Glomerular endothelial cell (primary cell): ENCODE measurements at places on chromosomes 2 and 18. TPM values are rescaled to one million over a fixed set of nuclear protein-coding genes. Genes with fewer than 3 reads are reported as not detected.

- DNase-seq: no peak
These were observed 959.4 kb upstream of the GYPC start for GRCh38 chr2:125696560-125696959.

GRCh38 chr2:55985406-55985805, 61.8 kb upstream of the EFEMP1 start:
- DNase-seq: no peak

- DNase-seq: no peak
These were observed 272.5 kb downstream of the TDRD15 start for GRCh38 chr2:21396252-21396651.

DNA sequence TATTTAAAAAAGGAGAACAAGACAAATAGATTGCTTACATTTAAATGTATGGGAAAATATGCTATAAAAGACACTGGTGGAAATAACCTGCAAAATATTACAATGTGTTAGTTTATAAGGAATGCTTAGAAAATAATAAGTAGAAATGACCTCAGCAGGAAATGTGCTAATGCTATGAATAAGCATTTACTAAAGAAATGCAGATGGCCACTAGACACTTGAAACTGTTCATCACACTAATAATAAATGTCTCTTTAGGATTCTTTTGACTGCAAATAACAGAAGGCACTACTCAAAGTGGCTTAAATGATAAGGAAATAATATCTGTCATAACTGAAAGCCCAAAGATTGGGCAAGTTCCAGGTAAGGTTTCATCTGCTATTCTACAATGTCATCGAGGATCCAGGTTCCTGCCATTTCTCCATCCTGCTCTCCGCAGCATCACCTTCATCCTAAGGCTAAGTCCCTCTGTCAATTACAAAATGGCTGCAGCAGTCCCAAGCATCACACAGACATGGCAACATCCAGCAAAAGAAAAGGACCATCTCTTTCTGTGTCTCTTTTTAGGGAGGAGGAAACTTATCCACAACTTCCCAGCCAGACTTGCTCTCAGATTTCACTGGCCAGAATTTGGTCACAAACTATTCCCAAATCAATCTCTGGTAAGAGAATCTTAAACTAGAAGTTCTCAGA, 21.9 kb downstream of the METTL8 start:
- DNase-seq: no peak

DNA sequence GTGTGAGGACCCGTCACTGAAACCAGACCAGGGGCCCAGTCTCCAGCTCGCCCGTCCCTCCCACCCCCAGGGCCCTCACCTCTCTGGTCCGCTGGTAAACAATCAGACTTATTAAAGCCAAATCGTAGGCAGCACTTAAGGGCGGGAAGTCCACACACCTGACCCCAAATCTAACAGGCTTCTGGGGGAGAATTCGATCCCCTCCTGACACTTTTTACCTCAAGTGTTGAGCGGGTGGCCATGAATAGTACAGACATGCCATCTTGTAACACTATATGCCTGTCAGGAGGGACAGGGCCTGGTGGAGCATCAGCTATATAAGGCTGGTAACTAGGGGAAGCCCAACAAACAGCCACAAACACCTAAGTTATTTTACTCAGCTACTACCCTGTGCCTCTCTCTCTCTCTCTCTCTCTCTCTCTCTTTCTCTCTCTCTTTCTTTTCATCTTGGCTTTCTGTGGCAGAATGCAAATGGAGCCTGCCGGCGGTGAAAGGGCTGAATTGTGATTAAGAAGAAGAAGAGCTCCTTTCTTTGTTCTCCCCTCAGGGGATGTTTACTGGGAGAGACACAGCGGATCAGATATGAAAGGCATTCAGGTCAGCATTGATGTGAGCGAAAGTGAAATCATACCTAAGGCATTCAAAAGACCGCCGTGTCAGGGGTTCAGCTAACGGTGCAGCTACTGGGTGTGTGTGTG, 9.5 kb downstream of the ZEB2 start:
- DNase-seq: no peak

- no peak for DNase-seq
These were observed 89.8 kb downstream of the SH3RF3 start for GRCh38 chr2:109218792-109219126.

DNA sequence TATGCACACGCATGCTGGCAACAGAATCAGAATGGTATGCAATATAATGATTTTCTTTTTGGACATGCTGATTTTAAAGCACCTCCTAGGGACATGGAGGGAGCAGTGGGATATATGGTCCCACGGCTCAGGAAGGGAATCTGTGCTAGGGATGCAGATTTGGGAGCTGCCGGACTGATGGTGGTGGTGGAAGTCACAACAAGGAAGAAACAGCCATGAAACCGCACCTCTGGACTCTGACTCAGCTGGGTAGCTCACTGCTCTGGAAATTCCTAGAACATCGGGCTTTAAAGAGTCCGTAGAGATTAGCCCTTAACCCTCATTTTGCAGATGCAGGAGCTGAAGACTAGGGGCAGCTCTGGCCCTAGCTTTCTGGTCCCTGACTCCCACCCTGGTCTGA, 364.3 kb upstream of the KLHL29 start:
- no peak for DNase-seq

DNA sequence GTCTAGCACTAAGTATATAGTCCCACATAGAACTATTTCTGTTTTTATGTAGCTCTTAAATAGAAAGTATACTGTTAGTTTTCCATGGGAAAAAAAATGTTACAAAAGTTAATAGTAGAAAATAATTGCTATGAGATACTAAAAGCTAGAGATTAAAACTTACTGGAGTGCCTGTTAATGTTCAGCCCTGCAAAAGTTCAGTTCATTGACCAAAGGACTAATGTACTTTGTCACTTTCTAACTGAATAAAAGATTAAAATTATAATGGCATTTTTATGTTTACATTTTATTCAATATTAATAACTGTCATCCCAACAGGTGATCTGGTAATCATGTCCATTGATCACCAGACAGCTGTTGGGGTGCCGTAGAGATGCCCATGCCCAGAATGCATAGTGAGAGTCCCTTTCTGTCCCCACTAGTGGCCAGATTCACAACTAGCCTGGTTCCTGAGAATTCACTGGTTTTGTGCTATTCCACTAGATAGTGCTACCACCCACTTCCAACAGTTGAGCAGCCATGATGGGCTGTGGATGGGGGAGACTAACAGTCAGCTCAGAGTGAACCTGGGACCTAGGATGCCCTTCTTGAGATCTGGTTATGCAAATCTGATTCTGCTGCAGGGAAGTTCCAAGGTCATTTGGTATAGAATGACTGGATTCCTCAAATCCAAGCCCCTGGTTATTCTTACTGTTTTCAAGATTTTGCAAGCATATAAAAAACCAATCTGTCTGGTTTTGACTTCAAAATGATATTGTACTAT, 57.8 kb downstream of the AFTPH start:
- DNase-seq: no peak

DNA sequence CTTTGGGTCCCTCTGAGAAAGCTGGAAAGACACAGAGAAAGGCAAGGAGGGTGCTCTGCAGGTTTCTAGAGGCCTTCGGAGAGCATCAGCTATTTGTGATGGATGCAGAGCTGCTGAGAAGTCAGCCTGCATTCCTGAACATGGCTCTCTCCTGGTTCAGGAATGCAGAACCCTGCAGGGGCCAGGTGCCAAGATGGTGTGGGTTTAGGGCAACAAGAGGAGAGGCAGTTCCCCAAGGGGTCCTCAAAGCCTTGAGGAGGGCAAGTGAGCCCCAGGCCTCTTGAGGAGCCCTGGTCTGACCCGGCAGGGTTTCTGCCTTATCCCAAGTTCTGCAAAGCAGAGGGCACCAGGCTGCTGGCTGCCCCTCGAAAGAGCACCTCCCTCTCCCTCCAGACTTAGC, 93.3 kb downstream of the HS1BP3 start:
- no peak for DNase-seq

GRCh38 chr18:3066341-3067110, 53.6 kb upstream of the LPIN2 start:
- no peak for DNase-seq

DNA sequence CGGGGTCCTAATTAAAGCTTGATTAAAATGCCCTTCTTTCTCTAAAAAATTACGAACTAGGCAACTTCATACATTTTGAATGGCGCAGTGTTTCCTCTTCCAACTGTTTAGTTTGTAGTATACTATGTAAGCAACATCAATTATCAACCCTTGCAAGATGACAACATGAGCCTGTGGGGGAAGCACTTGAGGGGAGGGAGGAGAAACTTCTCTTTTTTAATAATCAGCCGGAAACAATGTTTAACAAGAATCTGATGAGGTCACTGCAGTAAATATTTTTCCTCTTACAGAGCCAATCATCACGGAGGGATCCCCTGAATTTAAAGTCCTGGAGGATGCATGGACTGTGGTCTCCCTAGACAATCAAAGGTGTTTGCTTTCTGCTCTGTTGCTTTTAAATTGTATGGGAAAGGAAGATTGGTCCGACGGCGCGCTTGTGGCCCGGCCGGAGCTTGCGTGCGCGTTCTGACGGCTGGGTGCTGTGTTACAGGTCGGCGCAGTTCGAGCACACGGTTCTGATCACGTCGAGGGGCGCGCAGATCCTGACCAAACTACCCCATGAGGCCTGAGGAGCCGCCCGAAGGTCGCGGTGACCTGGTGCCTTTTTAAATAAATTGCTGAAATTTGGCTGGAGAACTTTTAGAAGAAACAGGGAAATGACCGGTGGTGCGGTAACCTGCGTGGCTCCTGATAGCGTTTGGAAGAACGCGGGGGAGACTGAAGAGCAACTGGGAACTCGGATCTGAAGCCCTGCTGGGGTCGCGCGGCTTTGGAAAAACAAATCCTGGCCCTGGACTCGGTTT, 5.3 kb upstream of the DLX1 start:
- DNase-seq: no peak

- no peak for DNase-seq
These were observed 38.6 kb downstream of the THADA start for GRCh38 chr2:43557196-43557595.

DNA sequence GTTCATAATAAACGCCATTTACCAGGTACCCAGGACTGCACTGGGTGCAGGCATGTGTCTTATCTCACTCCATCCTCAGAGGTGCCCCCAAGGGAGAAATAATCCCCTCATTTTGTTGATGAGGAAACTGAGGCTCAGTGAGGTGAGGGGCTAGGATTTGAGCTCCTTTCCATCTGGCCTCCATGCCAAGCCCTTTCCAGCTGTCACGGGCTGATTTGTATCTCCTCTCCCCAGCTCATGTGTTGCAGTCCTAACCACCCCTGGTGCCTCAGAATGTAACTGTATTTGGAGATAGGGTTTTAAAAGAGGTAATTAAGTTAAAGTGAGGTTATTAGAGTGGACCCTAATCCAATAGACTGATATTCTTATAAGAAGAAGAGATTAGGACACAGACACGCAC, 137.3 kb downstream of the MYCN start:
- DNase-seq: no peak

DNA sequence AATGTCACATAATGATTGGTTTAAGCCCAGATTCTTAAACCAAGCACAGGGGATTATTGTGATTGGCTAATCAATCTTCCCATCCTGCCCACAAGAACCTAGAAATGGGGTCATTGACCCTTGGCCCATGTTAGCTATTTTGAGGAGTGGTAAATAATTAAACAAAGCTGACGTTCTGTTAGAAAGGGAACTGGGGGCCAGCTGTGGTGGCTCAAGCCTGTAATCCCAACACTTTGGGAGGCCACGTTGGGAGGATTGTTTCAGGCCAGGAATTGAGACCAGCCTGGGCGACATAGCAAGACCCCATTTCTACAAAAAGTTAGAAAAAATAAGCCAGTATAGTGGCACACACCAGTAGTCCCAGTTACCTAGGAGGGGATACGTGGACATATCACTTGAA, 37.8 kb upstream of the PTPN4 start:
- no peak for DNase-seq

DNA sequence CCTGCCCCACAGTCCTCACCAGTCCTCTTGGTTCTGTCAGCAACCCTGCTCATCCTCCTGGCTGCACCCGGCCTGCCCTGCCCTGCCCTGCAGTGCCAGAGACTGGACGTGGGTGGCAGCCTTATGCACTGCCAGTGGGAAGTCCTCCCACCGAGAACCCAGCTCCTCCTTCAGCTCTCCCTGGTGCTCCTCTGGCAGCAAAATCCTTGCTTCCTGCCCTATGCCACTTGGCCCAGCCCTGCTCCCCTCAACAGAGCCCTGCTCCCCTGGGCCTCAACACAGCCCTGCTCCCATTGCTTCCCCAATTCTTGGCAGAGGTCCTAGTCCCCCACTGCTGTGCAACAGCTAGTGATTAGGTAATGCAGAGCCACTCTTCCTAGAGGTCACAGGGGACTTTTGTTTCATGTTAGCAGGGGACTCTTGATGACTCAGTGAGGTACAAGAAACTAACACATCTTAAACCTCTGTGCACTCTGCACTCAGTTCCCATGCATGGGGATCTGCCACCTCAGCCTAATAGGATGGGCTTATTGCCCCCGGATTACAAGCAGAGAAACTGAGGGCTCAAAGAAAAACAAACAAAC, 58.0 kb upstream of the EDAR start:
- no peak for DNase-seq

The CENPO gene
- 14.6 and 15.7 TPM in 2 replicates for total RNA-seq

The SERPINB12 gene
- not detected in 2 replicates for total RNA-seq

The PDE6D gene
- 29.5 and 32.6 TPM in 2 replicates for total RNA-seq

The MYCN gene
- 1.8 and 6.5 TPM in 2 replicates for total RNA-seq

The CPS1 gene
- total RNA-seq: 0.34 and 0.53 TPM in 2 replicates

The BMP10 gene
- total RNA-seq: not detected in 2 replicates

The HNMT gene
- 1.1 and 1.4 TPM in 2 replicates for total RNA-seq
